ENCODE measurements at places on chromosomes 11 and 22.
A peak's percentile ranks its signal among the peaks of the same experiment; 100 is the strongest.

DNA sequence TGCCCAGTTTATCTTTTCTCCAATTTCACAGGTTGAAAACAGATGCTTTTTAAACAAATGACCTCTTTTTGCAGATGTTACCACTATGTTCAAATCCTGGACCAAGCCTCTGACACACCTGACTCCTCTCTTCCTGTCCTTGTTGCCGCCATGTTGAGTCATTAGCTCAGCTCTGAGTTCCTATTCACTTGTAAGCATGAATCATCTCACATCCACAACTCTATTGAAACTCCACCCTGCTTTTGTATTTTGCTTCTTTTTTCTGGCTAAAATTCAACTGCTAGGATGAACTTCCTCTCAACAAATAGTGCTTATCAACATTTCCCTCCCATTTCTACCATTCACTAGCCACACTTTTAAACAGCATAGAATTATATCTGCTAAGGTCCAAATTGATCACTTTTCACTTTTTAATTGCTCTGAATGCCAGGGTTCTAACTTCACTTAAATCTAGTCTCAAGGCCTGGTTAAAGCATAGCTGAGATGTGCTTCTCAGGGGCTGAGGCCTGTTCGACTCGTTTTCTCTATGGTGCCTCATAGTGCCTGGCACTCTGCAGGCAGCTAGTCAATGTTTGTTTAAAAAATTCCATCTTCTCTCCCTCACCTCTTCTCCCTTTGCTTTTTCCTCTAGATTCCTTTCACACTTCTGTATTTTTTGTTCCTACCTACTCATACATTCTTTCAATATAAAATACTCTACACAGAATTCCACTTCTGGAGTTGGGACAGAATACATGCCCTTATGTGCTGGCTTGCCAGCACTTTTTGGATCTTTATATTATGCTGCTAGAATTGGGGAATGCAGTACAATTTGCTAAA, 3.9 kb downstream of the JOSD1 start:
- peak; percentile 50 for DNase-seq

GRCh38 chr22:49393526-49393925, 434.1 kb downstream of the BRD1 start:
- DNase-seq, result no peak

DNA sequence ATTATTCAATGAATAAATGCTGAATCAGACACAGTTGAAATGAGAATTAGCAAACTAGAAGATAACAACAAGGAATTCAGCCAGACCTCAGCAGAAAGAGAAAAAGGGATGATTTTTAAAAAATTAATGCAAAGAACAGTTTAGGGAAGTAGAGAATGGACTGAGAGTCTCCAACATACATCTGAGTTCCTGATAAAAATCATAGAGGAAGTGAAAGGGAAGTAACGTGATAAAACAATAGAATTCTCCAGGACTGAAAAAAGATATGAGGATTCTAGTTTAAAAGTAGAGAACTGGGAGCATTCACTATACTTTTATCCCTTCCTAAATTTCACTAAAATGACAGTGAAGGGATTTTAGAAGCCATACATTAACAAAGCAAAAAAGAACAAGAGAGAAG, 592.0 kb downstream of the SOX6 start:
- DNase-seq, result no peak

- no peak for DNase-seq
Observed at GRCh38 chr11:115170133-115170815, 333.9 kb downstream of the CADM1 start.

DNA sequence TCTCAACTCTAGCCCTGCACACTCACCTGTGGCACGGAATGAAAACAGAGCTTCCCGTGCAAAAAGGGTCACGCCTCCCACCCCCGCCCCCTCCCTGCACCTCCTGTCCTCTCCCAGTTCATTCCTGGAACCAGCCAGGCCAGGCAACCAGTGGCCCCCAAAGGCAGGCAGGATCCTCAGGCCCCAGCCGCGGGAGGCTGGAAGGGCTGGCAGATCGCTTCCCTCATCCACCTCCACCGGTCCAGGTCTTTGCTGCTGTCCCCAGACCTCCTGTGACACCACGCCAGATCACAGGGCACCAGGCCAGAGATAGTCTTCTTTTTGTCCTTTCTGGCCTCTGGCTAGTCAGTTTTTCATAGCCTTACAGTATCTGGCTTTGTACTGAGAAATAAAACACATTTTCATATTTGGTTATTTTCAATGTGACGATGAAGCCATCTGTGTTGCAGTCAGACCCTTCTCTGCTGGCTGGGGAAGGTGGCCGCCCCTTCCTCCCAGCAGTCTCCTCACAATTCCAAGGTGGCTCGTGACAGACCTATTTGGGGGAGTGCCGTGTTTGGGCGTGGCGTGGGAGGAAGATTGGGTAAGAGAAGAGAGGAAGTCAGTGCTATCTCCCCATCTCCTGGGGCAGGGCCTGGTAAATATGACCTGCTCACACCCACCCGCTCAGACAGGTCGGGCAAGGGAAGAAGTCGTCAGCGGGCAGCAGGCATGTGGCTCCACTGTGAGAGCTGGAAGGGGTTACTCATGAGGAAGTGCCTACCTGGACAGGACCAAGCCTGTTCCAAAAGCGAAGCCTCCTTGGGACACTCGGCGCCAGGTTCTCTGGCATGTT, 9.1 kb downstream of the SSH3 start:
- DNase-seq, result peak; percentile 34

DNA sequence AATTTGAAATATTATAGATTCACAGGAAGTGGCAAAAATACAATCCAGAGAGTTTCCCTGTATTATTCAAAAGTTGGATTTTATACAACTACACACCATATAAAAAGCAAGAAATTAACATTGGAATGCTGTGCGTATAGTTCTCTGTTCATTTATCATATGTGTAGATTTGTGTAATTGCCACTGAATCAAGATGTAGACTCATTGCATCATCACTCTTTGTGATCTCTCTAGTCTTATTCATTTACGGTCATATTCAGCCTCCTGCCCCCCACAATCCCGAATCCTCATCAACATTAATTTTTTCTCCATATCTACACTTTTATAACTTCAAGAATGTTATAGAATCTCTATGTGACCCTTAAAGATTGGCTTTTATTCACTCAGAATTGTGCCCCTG, 390.6 kb upstream of the B3GAT1 start:
- no peak for DNase-seq
